Activated CD4-positive, alpha-beta T cell treated with anti-CD3 and anti-CD28 coated beads, Interleukin-2, amount 10 ng/mL, durations not matched to agents 24 days and 14 days (primary cell): ENCODE measurements at places on chromosomes 5 and 9. TPM values are rescaled to one million over a fixed set of nuclear protein-coding genes. Genes with fewer than 3 reads are reported as not detected.

GRCh38 chr5:97476852-97477534 lies 293.9 kb upstream of the RIOK2 start:
- H3K4me3 ChIP-seq: no peak overlapping the region
- peaks cover 1% of the 10 kb centered on the region for H3K27me3 ChIP-seq
- no peak for DNase-seq
- no peaks in the 10 kb centered on the region for H3K4me1 ChIP-seq
- H3K36me3 ChIP-seq: no peaks in the 10 kb centered on the region

DNA sequence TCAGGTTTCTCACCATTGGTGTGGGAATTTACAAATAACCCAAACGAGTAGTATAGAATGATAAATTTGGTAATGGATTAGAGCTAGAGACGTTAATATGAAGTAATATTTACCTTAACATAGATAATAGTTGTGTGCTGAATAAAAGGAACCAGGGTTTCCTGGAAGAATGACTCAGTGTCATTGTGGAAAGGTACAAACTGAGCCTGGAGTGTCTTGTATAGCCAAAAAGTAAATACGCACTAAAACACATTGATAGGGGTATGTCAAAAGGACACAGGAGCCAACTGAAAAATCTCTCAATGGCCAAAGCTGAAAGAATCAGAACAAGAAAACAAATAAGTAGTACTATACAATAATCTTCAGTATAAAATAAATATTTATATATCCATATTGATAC lies 363.5 kb downstream of the SLCO4C1 start:
- DNase-seq: no peak
- H3K27ac ChIP-seq: no peak overlapping the region
- H3K27me3 ChIP-seq: no peaks in the 10 kb centered on the region
- H3K4me3 ChIP-seq: no peak overlapping the region
- H3K4me1 ChIP-seq: no peaks in the 10 kb centered on the region

DNA sequence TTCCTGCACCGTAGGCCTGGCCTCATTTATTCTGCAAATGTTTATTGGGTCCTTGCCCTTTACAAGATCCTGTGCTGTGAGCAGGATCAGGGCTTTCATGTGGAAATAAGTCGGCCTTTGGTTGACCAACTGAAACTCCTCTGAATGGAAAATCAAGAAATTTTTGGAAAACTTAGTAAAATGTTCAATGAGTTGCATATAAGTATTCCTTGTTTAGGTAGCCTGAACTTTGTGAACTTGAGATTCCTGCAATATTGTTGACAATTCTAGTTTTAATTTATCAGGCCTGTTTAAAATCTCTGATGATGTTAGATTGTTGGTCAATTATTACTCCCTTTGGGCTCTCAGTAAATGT lies 1.1 kb downstream of the MAML1 start:
- H3K27me3 ChIP-seq: no peaks in the 10 kb centered on the region
- H3K4me3 ChIP-seq: peak overlapping the region; percentile 96
- no peak for DNase-seq
- H3K36me3 ChIP-seq: peaks cover 50% of the 10 kb centered on the region
- H3K27ac ChIP-seq: peak overlapping the region; percentile 91

DNA sequence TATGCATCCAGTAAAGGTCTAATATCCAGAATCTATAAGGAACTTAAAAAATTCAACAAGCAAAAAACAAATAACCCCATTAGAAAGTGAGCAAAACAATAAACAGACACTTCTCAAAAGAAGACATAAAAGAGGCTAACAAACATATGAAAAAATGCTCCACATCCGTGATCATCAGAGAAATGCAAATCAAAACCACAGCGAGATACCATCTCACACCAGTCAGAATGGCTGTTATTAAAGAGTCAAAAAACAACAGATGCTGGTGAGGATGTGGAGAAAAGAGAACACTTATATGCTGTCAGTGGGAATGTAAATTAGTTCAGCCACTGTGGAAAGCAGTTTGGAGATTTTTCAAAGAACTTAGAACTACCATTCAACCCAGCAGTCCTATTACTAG lies 86.1 kb downstream of the WWC1 start:
- DNase-seq: peak; percentile 73
- H3K4me3 ChIP-seq: no peak overlapping the region
- no peaks in the 10 kb centered on the region for H3K36me3 ChIP-seq
- H3K4me1 ChIP-seq: peaks cover 4% of the 10 kb centered on the region
- H3K27me3 ChIP-seq: peaks cover 3% of the 10 kb centered on the region

- H3K4me1 ChIP-seq: peaks cover 14% of the 10 kb centered on the region
- H3K27me3 ChIP-seq: no peaks in the 10 kb centered on the region
- H3K27ac ChIP-seq: no peak overlapping the region
- H3K4me3 ChIP-seq: no peak overlapping the region
- H3K36me3 ChIP-seq: no peaks in the 10 kb centered on the region
Observed at GRCh38 chr9:15352306-15352705, 45.3 kb upstream of the TTC39B start.

DNA sequence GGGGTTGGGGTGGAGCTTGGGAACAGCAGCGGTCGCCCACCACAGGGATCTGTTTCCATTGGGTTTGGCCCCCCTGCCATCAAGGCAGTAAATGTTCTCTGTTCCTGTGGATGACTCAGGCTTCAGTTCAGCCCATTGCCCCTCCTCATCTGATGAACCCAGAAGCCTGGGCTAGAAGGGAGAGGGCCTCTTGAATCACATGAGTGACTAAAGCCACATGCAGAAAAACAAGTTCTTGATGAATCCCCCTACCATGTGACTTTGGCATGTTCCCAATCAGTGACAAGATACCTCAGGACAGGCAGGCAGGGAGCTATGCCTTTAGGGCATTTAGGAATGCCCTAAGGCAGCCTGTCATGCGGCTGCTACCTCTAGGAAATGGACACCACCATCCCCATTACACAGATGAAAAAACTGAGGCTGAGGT lies 2.5 kb downstream of the SH3PXD2B start:
- H3K36me3 ChIP-seq: no peaks in the 10 kb centered on the region
- peaks cover 56% of the 10 kb centered on the region for H3K27me3 ChIP-seq

- no peak overlapping the region for H3K4me3 ChIP-seq
- H3K4me1 ChIP-seq: peaks cover 13% of the 10 kb centered on the region
- DNase-seq: no peak
Observed at GRCh38 chr5:175819090-175819425, 52.3 kb upstream of the CPLX2 start.

DNA sequence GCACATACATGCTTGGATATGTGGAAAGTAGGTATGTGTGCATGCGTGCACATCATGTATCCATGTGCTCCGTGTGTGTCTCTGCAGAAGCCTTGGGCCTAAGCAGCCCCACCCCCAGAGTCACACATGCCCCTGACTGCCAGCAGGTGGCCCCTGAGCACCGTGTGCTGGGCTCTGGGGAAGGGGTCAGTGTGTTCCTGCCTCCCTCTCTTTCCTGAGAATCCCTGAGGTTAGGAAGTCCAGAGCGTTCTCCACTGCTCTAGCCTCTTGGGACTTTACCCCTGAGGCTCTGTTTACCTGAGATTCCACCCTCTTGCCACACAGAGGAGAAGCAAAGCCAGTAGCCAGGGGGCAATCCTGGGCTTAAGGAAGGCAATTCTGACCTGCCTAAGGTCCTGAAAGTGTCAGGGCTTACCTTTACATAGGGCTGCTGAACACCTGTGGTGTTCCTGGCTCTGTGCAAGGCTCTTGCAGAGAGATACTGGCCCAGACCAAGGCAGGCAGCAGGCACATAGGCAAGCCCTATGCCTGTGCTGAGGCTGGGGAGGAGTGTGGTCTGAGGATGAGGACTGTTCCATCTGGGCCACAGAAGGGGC lies 207.3 kb downstream of the TMEM38B start:
- no peaks in the 10 kb centered on the region for H3K4me1 ChIP-seq
- peaks cover 15% of the 10 kb centered on the region for H3K27me3 ChIP-seq
- H3K27ac ChIP-seq: no peak overlapping the region
- no peak for DNase-seq
- H3K4me3 ChIP-seq: no peak overlapping the region
- no peaks in the 10 kb centered on the region for H3K36me3 ChIP-seq

DNA sequence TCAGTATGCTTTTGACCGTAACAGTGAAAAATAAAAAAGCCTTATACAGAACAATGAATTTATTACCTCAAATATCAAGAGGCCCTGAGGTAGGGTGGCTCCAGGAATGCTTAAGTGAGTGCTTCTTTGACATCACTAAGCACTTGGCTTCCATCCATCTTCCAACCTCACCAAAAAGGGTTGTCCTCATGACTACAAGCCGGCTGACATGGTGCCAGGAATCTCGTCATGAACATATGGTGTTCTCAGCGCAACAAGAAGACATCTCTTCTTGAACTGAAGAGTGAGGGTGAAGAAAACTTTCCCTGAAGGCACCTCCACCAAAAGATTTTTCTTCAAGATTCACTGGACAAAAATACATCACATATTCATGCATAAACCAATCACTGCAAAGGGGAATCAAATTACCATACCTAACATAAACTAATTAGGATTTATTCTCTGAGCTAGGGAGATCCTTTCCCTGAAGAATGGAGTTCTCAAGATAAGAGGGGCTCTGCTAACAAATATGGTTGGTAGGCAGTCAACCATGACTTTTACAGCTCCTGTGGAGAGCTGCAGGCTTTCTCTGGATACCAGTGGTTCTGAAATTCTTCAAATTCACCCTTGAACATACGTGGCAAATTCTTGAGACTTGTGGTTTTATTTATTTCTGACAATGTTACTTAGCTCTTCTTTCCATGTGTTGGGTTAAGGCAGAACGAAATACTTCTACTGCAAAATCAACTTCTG lies 49.5 kb downstream of the AGXT2 start:
- H3K4me3 ChIP-seq: no peak overlapping the region
- no peaks in the 10 kb centered on the region for H3K4me1 ChIP-seq
- H3K27ac ChIP-seq: no peak overlapping the region

- H3K27ac ChIP-seq: peak overlapping the region; percentile 90
- H3K27me3 ChIP-seq: peaks cover 4% of the 10 kb centered on the region
- no peaks in the 10 kb centered on the region for H3K36me3 ChIP-seq
- peak overlapping the region; percentile 88 for H3K4me3 ChIP-seq
- H3K4me1 ChIP-seq: peaks cover 15% of the 10 kb centered on the region
Observed at GRCh38 chr5:137888466-137888862, 793 bp upstream of the PKD2L2 start.

DNA sequence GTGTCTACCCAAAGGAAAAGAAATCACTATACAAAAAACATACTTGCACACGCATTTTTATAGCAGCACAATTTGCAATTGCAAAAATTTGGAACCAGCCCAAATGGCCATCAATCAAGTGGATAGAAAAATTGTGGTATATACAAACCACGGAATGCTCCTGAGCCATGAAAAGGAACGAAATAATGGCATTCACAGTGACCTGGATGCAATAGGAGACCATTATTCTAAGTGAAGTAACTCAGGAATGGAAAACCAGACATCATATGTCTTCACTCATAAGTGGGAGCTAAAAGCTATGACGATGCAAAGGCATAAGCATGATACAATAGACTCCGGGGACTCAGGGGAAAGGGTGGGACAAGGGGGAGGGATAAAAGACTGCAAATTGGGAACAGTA lies 78.4 kb downstream of the ENC1 start:
- H3K27ac ChIP-seq: no peak overlapping the region
- H3K4me3 ChIP-seq: no peak overlapping the region
- H3K4me1 ChIP-seq: no peaks in the 10 kb centered on the region
- no peaks in the 10 kb centered on the region for H3K36me3 ChIP-seq
- DNase-seq: no peak
- peaks cover 8% of the 10 kb centered on the region for H3K27me3 ChIP-seq

DNA sequence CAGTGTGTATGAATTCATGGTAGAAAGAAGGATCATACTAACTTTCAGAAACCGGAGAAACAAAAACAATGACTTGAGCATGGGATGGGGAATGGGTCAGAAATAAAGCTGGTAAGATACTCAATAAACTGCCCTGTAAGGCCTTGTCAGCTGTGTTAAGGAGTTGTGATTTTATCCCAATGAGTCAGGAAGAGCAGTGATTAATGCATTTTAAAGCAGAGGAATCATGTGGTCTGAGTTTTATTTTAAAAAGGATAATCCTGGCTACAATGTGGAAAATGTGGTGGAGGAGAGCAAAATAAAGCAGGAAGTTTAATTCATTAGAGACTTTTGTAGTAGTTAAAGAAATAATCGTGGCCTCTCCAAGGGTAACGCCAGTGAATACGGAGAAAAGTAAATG lies 28.7 kb downstream of the DHX29 start:
- H3K36me3 ChIP-seq: peaks cover 53% of the 10 kb centered on the region
- H3K27ac ChIP-seq: no peak overlapping the region

DNA sequence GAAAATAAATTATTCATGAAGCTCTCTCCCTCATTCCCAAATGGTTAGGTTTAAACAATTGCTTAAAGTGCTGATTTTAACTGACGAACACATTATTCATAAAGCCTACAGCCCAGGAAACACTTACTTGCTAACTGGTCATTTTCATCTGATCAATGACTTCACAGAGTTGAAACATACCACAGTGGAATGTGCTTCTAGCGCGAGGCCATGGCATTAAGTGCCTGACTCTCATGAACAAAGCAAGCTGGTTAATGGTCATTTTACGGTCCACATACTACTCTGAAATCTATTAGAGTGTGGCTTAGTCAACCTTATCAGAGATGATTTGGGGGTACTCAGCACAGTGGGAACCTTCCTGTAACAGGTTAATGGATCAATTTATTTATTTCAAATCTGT lies 114.6 kb downstream of the MED27 start:
- H3K36me3 ChIP-seq: peaks cover 4% of the 10 kb centered on the region
- peaks cover 1% of the 10 kb centered on the region for H3K4me1 ChIP-seq
- no peak overlapping the region for H3K4me3 ChIP-seq
- DNase-seq: no peak
- H3K27ac ChIP-seq: no peak overlapping the region

- no peak overlapping the region for H3K27ac ChIP-seq
- no peaks in the 10 kb centered on the region for H3K36me3 ChIP-seq
- no peak for DNase-seq
- peaks cover 6% of the 10 kb centered on the region for H3K27me3 ChIP-seq
- no peak overlapping the region for H3K4me3 ChIP-seq
Observed at GRCh38 chr5:96288166-96288844, 144.7 kb downstream of the PCSK1 start.

- DNase-seq: no peak
- no peaks in the 10 kb centered on the region for H3K36me3 ChIP-seq
- no peak overlapping the region for H3K27ac ChIP-seq
- no peak overlapping the region for H3K4me3 ChIP-seq
Observed at GRCh38 chr5:60541980-60542379, 158.0 kb downstream of the DEPDC1B start.

- peaks cover 18% of the 10 kb centered on the region for H3K36me3 ChIP-seq
- no peaks in the 10 kb centered on the region for H3K27me3 ChIP-seq
- peak overlapping the region; percentile 48 for H3K27ac ChIP-seq
Observed at GRCh38 chr9:120755810-120756434, 37.3 kb downstream of the FBXW2 start.

Gene GMCL2
- total RNA-seq: 0.07 TPM in 1 of 2 replicates, not detected in the other

Gene CARD9
- 7.8 and 9.2 TPM in 2 replicates for total RNA-seq

Gene NFX1
- total RNA-seq: 37.2 and 38.7 TPM in 2 replicates

Gene IFNA1
- not detected in 2 replicates for total RNA-seq
